ENCODE measurements at places on chromosomes 5 and 9. TPM values are rescaled to one million over a fixed set of nuclear protein-coding genes. Genes with fewer than 3 reads are reported as not detected.

The CFAP90 gene
- 10.7 TPM for total RNA-seq

The RNF145 gene
- total RNA-seq = 221 TPM

The SPATA31C2 gene
- not detected for total RNA-seq

The GGTA1 gene
- total RNA-seq = 14.0 TPM

The PTPRD gene
- total RNA-seq = 17.2 TPM

The HTR1A gene
- not detected for total RNA-seq

The OGN gene
- total RNA-seq = 15.3 TPM

DNA sequence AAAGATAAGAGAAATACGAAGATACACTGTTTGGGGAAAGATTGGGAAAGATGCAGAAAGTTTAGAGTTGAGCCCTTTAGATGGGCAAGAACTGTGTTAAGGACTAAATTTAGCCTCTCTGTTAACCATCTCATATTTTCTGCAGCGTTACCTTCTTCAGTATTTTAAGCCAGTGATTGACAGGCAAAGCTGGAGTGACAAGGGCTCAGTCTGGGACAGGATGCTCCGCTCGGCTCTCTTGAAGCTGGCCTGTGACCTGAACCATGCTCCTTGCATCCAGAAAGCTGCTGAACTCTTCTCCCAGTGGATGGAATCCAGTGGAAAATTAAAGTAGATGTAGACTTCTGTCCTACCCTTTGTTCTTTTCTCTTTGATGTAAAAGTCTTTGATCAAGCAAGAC, 26.4 kb upstream of the LNPEP start:
- DNase-seq = no peak

DNA sequence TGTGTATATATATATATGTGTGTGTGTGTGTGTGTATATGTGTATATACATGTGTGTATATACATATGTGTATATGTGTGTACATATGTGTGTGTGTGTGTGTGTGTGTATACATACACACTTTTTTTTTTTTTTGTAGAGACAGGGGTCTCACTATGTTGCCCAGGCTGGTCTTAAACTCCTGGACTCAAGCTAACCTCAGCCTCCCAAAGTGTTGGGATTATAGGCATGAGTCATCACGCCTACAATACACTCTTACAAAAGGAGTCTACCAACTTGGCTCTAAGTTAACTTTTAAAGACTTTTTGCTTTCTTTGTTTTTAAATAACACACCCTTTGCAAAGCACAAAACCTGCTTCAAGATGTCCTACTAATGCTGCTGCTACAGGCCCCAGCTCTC, 2.1 kb downstream of the C9orf78 start:
- no peak for DNase-seq

- DNase-seq = no peak
These were observed 129.6 kb downstream of the KCNIP1 start for GRCh38 chr5:170633235-170634081.

GRCh38 chr5:74816875-74817274, 49.3 kb downstream of the FAM169A start:
- no peak for DNase-seq

GRCh38 chr5:66498791-66499207, 97.4 kb upstream of the MAST4 start:
- no peak for DNase-seq

DNA sequence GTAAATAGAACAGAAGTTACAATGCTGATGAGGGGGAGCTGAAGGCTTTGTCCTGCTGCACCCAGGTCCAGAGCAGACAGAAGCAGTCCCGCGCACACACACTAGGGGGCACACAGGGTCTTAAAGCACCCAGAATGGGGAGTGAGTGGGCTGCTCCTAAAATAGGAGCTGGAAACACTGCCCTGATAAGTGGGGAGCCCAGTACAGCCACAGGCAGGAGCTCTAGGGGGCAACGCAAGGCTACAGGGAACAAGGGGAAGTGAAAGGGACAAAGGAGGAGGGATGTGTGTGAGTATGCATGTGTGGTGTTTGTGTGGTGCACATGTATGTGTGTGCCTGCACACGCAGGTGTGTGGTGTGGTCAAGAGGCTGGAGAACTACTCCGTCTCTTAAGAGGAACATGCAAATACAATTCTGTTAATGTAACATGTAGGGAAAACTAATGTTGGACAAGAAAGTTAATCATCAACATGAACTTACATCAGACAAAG, 191.5 kb downstream of the ROR2 start:
- no peak for DNase-seq

DNA sequence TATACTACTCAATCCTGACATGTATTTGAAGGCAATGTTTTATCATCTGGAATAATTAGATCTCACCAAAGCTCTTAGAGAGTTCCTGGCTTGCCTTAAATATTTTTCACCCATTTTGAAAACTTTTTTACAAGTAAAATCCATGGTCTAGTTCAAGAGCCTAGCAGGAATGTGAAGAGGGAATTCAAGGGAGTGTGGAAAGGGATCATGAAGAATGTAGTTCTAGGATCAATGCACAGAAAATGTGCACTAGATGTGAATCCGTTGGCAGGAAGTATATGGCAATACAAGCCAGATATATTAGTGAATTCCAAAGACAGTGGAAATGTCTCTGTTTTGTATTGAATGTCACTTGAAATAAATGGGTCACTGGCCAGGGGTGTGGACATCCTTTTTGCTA, 167.9 kb upstream of the MOCS2 start:
- no peak for DNase-seq

GRCh38 chr5:75335952-75336614, 937 bp upstream of the HMGCR start:
- no peak for DNase-seq

GRCh38 chr5:158162026-158162425, 303.1 kb upstream of the CLINT1 start:
- no peak for DNase-seq

GRCh38 chr5:37715992-37716391, 123.8 kb downstream of the GDNF start:
- DNase-seq = no peak

DNA sequence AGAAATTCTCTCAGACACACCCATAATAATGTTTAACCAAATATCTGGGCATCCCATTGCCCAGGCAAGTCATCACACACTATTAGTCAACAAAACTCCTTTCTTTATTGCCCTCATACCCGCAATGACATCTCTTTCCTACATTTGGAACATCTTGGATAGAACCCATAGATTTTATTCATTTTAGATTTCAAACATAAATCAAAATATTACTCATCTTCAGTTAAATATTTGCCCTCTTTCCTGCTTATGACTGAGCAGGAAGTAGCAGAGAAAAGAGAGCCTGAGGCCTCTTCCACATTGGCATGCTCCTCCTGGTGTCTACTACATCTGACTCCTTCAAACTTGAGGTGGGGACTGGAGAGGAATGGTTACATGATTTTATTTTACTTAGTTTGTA, 592.0 kb downstream of the CHSY3 start:
- no peak for DNase-seq

DNA sequence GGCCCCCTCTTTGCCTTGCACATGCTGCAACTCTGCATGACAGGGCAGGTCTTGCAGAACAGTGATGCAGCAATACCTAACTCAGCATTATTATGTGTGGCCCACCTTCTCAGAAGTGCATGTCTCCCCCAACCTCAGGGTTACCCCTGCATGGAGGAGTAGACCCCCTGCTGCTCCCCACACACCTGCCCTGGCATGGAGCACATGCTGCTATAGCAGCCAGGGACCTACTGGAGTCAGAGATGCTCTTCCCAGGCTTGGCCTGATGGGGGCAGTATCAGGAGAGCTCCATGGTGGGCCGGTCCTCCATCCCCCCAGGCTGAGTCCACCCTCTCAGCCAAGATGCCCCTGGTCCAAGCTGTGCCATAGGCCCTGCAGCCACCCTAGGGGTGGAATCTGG, 13.2 kb upstream of the BOD1 start:
- DNase-seq = no peak

DNA sequence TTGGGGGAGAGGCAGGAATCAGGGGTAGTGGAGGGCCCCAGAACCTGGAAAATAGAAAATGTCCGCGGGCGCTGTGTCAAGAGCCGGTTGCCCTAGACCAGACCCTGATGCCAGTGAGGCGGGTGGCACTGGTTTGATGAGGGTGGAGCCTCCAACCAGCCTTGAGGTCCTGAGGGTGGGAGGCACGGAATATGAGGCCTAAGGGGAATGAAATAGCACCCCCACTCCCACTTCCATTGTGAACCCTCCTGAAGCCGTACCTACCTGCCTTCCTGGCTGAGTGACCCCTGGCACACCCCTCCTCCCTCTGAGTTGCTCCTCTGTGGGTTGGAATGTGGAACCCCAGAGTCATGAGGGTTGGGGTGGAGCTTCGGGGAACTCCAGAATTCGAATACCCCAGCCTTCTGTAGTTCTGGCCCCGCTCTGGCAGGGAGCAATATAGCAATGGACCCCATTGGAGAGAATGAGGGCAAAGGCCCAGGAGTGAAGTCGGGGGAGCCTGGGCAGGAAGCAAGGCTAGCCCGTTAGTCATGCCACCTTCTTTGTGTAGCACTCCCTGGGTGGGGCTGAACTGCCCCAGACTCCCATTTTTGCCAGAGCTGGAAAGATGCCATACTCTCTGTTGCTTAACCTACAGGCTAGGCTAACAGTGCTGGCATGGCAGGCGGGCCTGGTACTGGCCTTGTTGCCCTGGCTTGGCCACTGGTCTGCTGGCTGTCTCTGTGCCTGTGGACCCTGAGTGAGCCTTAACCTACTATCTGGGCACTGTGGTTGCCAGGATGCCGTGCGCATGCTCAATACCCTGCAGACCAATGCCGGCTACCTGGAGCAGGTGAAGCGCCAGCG, 1.0 kb downstream of the FPGS start:
- DNase-seq = peak; percentile 66

DNA sequence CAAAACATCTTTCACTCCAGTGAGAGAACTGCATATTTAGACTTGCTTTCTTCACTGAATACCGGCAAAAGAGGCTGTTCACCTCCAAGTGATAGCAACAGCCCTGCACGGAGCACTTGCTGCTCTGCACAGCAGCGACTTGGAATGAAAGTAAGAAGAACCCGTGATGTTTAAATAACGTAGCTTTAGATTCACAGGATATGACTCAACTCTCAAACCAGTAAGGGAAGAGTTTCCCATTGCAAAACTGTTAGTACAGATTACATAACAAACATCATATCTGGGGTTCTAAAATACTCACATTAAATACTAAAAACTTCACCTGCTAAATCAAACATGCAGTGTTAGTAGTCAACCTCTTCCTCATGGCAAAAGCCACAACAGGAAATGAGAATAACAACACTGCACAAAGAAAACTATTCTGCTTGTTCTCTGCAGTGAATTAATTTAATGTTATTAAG, 203.4 kb downstream of the MCTP1 start:
- DNase-seq = peak; percentile 73

GRCh38 chr5:13567819-13568218, 376.7 kb downstream of the DNAH5 start:
- no peak for DNase-seq

DNA sequence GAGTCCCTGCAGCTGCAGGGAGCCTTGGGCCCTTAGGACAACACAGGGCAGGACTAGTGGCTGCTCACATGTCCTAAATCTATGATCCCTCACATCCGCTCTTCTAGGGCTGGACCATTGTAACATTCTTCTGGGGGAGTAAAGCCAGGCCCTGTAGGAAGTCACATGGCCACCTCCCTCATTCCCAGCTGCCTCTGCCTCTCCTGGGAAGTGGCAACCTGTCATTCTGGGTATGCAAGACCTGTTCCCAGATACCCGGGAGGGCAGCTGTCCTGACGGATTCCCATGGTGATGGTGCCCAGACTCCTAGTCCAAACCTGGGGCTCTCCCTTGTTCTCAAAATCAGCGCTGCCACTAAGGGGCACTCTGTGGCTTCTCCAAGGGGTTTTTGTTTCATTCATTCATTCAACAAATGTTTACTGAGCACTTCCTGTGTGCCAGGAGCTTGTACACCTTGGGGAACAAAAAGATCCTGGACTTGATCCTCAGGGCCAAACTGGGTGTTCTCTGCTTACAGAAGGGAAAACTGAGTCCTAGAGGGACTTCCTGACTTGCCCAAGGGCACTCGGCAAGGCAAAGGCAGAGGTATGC, 85.6 kb downstream of the PSD2 start:
- DNase-seq = no peak

GRCh38 chr5:82603033-82603987, 325.2 kb upstream of the RPS23 start:
- DNase-seq = no peak

GRCh38 chr5:108661590-108662219, 86.0 kb upstream of the FER start:
- no peak for DNase-seq

GRCh38 chr9:98994172-98995058, 50.7 kb downstream of the COL15A1 start:
- DNase-seq = no peak

GRCh38 chr5:2205596-2206226, 323.0 kb upstream of the IRX4 start:
- no peak for DNase-seq

GRCh38 chr9:1271367-1271766, 221.2 kb downstream of the DMRT2 start:
- no peak for DNase-seq

DNA sequence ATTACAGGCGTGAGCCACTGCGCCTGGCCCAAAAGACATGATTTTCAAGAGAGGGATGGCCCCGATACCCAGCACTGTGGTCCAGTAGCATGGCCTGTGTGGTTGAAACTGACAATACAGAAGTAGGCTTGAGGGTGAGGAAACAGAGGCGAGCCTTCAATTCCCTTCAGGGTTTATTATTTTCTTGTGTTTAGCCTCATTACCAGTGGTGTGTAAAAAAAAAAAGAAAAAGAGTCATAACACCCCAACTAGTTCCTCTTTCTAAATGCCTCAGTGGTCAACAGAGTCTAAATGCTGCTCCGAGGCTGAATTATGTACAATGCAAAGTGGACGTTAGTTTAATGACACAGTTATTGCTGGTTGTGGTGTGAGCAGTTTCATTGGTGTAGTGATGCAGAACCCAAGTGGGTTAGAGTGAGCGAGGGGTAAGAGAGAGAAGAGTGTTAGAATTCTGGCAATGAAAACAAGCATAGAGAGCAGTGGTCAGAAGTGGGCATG, 58.8 kb downstream of the SNX30 start:
- DNase-seq = no peak

- DNase-seq = no peak
These were observed 81.8 kb downstream of the PPIC start for GRCh38 chr5:122954719-122955118.

- no peak for DNase-seq
These were observed 11.0 kb upstream of the CEL start for GRCh38 chr9:133050781-133051180.

GRCh38 chr9:135602789-135603481, 36.4 kb downstream of the GLT6D1 start:
- DNase-seq = peak; percentile 55

- DNase-seq = no peak
These were observed 59.3 kb upstream of the RIOK2 start for GRCh38 chr5:97242341-97242740.

All from lower lobe of right lung (tissue), 2 donors.